Chondrocyte (in vitro differentiated cells): ENCODE measurements at places on chromosomes 1 and 21. TPM values are rescaled to one million over a fixed set of nuclear protein-coding genes. Genes with fewer than 3 reads are reported as not detected.

DNA sequence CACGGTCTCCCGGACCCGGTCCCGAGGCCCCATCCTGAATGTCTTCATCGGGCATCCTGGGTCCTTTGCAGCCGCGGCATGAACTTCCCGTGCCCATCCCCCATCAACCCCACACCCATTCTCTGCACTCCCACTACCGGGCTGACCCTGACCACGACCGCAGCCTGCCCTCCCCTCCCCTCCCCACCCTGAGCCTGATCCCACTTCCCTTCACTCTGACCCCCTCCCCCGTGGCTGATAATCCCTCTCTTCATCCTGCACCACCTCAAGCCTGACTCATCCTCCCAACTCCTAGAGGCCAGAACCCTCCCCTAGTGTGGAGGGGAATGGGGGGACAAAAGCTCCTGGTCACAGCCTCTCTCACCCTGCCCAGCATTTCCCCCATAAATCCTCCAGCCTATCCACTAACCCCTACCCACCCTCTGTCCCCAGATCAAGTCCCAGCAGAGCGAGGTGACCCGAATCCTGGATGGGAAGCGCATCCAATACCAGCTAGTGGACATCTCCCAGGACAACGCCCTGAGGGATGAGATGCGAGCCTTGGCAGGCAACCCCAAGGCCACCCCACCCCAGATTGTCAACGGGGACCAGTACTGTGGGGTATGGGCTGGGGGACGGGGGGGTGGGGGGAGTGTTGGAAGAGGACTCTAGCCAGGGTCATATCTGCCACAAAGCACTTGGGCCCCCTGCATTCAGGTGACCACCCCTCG, 602 bp downstream of the SH3BGRL3 start:
- DNase-seq = no peak

DNA sequence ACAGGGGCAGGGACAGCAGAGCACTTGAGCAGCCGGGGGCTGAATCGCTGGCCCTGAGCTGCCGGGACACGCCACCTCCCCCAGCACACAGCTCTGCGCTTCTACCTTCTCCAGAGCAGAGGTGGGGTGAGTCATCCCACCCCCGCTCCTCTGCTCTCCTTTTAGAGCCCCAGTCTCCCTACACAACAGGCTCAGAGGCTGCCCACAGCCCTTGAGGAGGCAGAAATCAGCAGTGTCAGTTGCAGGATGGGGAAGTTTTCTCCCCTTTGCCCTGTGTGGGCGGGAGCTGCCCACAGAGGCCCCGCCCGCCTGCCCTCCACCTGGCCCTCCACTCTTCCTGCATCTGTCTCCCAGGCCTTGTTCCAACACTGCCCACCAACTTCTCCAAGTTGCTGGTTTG, 94.6 kb downstream of the STUM start:
- peak; percentile 43 for DNase-seq

SLFNL1 gene
- total RNA-seq = 0.25 to 0.48 TPM in 2 of 3 replicates, not detected in the other

TMEM125 gene
- not detected in 3 replicates for total RNA-seq

DCST2 gene
- total RNA-seq = 0.30 to 0.36 TPM (median 0.36 TPM) in 3 replicates

GRCh38 chr1:165857046-165857801, 29.8 kb downstream of the UCK2 start:
- no peak for DNase-seq

DNA sequence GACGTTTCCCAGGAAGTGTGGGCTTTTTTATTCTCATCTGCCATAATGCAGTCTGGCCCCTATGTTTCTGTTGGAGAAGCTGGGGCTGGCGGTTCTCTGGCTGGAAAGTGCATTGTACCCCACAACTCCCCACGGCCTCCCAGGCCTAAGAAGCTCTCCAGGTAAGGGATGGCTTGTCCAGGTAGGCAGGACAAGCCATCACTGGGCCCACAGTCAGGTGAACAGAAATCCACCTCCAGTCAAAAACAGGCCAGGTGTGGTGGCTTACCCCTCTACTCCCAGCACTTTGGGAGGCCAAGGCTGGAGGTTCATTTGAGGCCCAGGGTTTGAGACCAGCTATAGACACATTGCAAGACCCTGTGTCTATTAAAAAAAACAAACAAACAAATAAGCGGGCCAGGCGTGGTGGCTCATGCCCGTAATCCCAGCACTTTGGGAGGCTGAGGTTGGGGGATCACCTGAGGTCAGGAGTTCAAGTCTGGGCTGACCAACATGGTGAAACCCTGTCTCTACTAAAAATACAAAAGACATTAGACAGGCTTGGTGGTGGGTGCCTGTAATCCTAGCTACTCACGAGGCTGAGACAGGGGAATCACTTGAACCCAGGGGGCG, 3.1 kb upstream of the WNT9A start:
- no peak for DNase-seq
